ENCODE measurements at places on chromosomes 5 and 9. TPM values are rescaled to one million over a fixed set of nuclear protein-coding genes. Genes with fewer than 3 reads are reported as not detected.

The CER1 gene
- not detected for total RNA-seq

The AJM1 gene
- total RNA-seq, result 4.1 TPM

The NUTM2G gene
- total RNA-seq, result not detected

The SHOC1 gene
- total RNA-seq, result not detected

The FST gene
- 1.4 TPM for total RNA-seq

The LHX3 gene
- 0.08 TPM for total RNA-seq

The ZDHHC11 gene
- total RNA-seq, result 15.8 TPM

The OBP2B gene
- total RNA-seq, result not detected

The PCDHB5 gene
- total RNA-seq, result 1.3 TPM

The SPOCK1 gene
- total RNA-seq, result 15.8 TPM

The ENTPD2 gene
- total RNA-seq, result 4.7 TPM

The EQTN gene
- total RNA-seq, result not detected

The ARL14EPL gene
- 0.11 TPM for total RNA-seq

The SMARCA2 gene
- total RNA-seq, result 32.1 TPM

The BTNL3 gene
- not detected for total RNA-seq

The SLC25A51 gene
- total RNA-seq, result 23.6 TPM

The CARD6 gene
- total RNA-seq, result 3.0 TPM

The IL9 gene
- total RNA-seq, result not detected

The CD274 gene
- 1.3 TPM for total RNA-seq

The STKLD1 gene
- total RNA-seq, result 0.64 TPM

The C5orf52 gene
- total RNA-seq, result not detected

The PCDHGB2 gene
- total RNA-seq, result 0.08 TPM

The LCN2 gene
- 3.4 TPM for total RNA-seq

The ZCCHC10 gene
- 30.8 TPM for total RNA-seq

The C8G gene
- 1.3 TPM for total RNA-seq

The CACFD1 gene
- total RNA-seq, result 4.2 TPM

The N4BP3 gene
- 0.98 TPM for total RNA-seq

The SOX30 gene
- total RNA-seq, result not detected

The ZFP2 gene
- total RNA-seq, result not detected

The QRFP gene
- total RNA-seq, result not detected

The ESM1 gene
- total RNA-seq, result not detected

The PCDHB12 gene
- total RNA-seq, result not detected

The ZBED3 gene
- total RNA-seq, result 4.1 TPM

The LAMC3 gene
- total RNA-seq, result 2.3 TPM

The PFN3 gene
- not detected for total RNA-seq

The BHMT gene
- total RNA-seq, result not detected

The PCDHGB6 gene
- 0.09 TPM for total RNA-seq

Measured in A549 treated with AZD2906 at 1 μM for 4 hours (cell line).